Activated naive CD8-positive, alpha-beta T cell treated with anti-CD3 and anti-CD28 coated beads, Interleukin-2, amount 50 U/mL, for 24 hours (primary cell): ENCODE measurements at places on chromosomes 3 and 15.

- no peak for DNase-seq
These were observed 101.6 kb downstream of the RPL22L1 start for GRCh38 chr3:170768334-170768801.

DNA sequence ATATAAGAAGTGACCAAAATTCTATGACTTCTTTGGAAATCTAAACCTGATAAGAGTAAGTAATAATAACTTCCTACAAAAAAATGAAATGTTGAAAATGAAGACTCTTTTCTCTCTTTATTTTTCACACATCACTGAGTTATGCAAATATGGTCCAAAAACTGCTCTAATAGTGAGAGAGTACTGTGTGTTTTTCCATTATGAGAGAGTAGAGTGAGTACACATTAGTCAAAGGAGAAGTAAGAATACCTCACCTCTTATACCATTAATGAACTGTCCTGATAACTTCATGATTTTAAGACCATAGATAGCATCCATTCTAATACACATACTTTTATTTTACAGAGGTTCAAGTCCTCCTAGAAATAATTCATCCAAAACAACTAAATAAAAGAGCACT, 1310.2 kb downstream of the SI start:
- DNase-seq: no peak

DNA sequence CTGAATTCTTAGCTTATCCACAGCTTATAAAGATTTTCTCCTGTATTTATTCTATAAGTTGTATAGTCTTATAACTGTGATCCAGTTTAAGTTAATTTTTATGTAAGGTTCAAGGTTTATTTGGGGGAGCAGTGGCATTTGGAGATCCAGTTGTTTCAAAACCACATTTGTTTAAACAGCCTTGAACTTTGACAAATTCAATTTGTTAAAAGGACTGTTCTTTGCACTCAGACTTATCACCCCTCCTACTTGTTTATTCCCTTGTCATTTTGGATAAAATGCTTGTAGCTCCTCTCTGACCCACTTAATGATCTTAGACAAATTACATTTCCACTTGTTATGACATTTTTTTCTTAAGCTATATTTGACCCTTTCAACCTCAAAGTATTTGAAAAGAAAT, 327.8 kb downstream of the DOCK3 start:
- DNase-seq: no peak

DNA sequence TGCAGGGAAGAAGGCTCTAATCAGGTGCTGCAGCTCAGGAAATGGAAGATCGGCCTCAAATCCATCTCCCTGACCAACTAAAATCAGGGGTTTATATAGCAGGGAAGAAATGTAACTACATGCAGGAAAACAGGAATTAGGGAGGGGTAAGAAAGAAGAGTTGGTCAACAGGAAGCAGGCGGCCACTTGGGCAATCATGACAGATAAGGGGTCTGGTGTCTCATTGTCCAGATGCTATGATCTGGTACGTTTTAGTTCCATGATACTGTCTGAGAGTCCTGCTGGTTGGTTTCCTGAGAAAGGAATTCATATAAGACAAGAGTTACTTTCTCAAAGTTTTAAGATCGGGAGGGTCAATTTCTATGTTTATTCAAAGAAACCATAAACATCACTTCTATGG, 24.2 kb downstream of the KATNBL1 start:
- no peak for DNase-seq
